ENCODE measurements at places on chromosomes 3 and 15. TPM values are rescaled to one million over a fixed set of nuclear protein-coding genes. Genes with fewer than 3 reads are reported as not detected.

Gene PATL2
- total RNA-seq: 0.74 TPM

Gene A4GNT
- not detected for total RNA-seq

Gene RPUSD3
- 23.3 TPM for total RNA-seq

Gene TEX9
- total RNA-seq: 0.79 TPM

DNA sequence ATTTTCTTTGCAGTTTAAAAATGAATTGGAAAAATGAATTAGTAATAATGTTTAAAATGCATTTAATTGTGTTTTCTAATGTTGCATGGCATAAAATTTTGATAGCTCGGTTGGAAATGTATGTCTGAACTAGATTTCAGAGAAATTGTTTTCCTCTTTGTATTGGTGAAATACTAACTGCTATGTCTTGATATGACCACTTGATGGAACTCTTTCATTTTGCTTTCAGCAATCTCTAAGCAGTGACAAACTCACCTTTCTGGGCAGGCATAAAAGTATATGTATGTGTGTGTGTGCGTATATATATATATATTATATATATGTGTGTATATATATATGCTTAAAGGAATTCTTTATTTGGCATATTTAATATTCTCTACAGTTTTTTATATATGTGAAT lies 239.3 kb upstream of the ZNF717 start:
- no peak for DNase-seq

DNA sequence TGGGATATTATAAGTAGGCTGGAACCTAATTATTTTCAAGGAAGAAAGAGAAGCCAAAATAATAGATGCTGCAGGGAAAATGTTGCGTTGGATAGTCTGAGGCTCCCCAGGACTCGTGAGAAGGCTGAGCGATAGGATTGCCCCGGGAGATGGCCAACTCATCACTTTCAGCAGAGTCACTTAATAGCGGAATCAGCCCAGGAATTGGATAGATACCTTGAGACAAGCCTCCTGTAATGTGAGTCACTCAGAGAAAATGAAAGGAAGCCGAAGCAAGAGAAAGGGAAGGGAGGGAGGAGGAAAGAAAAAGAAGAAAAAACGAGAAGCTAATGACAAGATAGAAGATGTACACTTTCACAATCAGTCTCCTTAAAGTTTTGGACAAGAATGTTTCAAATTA lies 94.3 kb downstream of the SQOR start:
- DNase-seq: no peak

GRCh38 chr3:157938154-157938779 lies 168.0 kb downstream of the SHOX2 start:
- no peak for DNase-seq

GRCh38 chr15:89196994-89197393 lies 24.4 kb downstream of the RLBP1 start:
- no peak for DNase-seq

GRCh38 chr3:62173939-62174515 lies 199.3 kb downstream of the FEZF2 start:
- DNase-seq: no peak

DNA sequence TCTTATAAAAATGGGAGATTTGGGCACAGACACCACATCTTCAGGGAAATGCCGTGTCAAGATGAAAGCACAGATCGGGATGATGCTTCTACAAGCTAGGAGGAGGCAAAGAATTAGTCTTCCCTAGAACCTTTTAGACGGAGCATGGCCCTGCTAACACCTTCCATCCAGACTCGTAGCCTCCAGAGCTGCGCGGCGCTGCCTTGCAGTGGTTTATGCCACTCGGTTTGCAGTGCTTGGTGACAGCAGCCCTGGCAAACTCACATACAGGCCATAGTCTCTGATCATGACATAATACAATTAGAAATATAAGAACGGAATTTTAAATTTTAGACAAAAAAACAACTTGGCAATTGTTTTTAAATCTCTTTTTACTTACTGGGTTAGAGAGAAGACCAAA lies 37.1 kb upstream of the SLC41A3 start:
- DNase-seq: no peak

- no peak for DNase-seq
Measured at GRCh38 chr15:26634319-26634718, 138.5 kb downstream of the GABRB3 start.

DNA sequence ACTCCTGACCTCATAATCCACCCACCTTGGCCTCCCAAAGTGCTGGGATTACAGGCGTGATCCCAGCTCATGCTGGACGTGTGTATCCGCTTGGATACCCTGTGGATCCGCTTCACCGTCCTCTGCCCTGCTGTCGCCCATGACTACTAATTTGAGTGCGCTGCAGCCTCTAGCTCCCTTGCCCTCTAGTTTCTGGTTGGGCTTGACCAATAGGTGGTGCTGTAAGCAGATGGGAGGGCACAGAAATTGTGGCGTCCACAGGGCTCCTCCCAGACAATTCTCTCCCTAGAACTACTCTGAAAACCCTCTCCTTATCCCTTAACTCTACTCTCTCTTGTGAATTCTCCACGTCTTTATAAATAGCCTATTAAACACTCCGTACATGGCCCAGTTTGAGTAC lies 36.2 kb downstream of the ZPLD1 start:
- no peak for DNase-seq

GRCh38 chr15:48644827-48645557 lies 517 bp downstream of the FBN1 start:
- DNase-seq: peak; percentile 57

DNA sequence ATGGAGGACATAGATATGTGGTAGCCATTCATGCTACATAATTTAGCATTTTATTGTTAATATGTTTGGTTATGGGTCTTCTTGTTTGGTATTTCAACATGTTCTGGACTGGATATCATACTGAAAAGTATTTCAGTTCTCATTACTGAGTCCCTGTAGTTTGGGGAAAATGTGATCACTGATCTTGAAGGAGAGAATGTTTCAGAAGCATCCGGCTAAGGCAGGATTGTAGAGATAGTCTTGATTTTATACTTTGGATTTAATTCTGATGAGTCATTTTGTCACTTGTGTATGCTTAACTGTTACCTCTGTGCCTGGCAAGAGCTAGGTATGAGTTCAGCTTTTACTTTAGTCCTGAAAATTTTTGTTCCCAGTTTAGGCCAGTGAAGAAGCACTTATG lies 7.1 kb downstream of the CHD2 start:
- DNase-seq: no peak

DNA sequence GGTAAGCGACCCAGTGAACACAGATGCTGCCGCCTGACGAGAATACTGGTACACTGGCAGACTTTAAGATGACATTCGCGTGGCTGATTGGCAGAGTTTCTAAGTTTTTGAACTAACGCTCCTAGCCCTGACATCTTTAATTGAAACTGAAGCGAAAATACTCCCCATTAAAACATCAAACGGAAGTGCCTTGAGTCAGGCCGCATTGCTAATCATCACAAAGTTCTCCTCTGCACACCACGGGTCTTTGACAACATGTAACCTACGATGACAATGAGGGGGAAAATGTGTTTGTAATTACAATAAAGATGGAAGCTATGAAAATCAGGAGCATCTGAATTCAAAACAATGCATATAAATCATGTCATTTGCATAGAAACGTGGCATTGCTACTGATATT lies 44.5 kb downstream of the ATP13A4 start:
- DNase-seq: no peak

DNA sequence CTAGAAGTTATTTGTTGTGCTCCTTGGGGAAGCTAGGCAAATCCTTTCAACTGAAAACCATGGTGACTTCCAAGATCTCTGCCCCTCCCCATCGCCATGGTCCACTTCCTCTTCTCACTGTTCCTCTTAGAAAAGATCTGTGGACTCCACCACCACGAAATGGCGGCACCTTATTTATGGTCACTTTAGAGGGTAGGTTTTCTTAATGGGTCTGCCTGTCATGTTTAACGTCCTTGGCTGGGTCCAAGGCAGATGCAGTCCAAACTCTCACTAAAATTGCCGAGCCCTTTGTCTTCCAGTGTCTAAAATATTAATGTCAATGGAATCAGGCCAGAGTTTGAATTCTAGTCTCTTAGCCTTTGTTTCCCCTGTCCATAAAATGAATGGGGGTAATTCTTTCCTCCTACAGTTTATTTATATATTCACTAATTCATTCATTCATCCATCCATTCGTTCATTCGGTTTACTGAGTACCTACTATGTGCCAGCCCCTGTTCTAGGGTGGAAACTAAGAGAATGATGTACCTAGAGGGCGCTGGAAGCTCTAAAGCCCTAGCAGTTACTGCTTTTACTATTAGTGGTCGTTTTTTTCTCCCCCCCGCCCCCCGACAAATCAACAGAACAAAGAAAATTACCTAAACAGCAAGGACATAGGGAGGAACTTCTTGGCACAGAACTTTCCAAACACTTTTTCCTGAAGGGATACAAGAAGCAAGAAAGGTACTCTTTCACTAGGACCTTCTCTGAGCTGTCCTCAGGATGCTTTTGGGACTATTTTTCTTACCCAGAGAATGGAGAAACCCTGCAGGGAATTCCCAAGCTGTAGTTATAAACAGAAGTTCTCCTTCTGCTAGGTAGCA lies 657 bp downstream of the PATL2 start:
- no peak for DNase-seq

- DNase-seq: no peak
Measured at GRCh38 chr3:44987332-44987731, 11.3 kb downstream of the EXOSC7 start.

DNA sequence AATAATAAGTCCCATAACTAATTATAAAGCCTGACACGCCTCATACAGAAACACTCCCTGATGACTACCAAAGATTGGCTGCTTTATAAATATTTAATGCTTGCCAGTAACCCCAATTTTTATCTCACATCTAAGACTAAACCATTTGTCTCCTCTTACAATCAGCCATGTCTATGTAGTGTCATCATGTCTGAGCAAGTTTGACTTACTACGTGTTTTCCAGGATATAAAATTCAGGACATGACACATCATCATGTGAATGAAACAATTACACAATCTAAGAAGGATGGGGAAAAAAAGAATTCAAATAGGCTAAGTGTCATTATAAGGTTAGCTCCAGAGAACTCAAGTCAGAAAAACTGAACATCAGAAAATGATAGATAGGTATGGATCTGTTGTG lies 208.7 kb downstream of the MECOM start:
- no peak for DNase-seq

DNA sequence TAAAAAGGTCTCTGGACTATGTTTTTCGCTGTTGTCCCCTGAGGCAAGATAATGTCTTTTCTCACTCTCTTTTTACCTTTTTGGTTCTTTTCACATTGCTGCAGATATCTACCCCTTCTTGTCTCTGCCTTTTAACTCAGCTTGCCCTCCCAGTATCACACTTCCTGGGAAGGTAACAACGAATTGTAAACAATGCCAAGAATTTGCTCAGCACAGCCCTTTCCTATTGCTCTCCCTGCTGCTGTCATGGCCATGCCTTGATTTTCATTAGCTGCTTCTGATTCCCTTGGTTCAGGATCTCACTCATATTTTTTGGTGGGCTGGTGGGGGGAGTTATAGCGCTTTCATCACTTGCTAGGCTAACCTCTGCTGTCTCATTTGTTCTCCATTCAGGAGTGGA lies 123.1 kb upstream of the DPH6 start:
- DNase-seq: no peak

DNA sequence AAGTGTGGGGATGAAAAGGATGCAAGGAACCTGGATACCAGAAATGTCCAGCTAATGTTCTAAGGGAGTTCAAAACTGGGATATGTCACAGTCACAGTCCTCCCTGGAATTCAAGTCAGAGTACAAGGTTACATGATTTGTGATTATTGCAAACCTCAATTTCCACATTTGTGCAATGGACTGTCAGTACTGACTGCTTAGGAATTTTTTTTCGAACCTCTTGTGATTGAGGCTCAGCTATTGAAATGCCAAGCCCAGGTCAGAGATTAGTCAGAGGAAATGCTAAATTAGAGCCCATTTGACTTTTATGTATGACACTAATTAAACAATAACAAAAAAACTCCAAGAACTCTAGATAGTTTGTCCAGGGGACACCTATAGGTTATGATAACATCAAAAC lies 210.2 kb downstream of the THSD4 start:
- no peak for DNase-seq

GRCh38 chr3:3551981-3552380 lies 247.2 kb upstream of the LRRN1 start:
- DNase-seq: no peak

- DNase-seq: peak; percentile 24
Measured at GRCh38 chr3:49257187-49257586, 19.8 kb downstream of the C3orf62 start.

GRCh38 chr15:67573194-67573593 lies 30.7 kb downstream of the MAP2K5 start:
- DNase-seq: no peak

DNA sequence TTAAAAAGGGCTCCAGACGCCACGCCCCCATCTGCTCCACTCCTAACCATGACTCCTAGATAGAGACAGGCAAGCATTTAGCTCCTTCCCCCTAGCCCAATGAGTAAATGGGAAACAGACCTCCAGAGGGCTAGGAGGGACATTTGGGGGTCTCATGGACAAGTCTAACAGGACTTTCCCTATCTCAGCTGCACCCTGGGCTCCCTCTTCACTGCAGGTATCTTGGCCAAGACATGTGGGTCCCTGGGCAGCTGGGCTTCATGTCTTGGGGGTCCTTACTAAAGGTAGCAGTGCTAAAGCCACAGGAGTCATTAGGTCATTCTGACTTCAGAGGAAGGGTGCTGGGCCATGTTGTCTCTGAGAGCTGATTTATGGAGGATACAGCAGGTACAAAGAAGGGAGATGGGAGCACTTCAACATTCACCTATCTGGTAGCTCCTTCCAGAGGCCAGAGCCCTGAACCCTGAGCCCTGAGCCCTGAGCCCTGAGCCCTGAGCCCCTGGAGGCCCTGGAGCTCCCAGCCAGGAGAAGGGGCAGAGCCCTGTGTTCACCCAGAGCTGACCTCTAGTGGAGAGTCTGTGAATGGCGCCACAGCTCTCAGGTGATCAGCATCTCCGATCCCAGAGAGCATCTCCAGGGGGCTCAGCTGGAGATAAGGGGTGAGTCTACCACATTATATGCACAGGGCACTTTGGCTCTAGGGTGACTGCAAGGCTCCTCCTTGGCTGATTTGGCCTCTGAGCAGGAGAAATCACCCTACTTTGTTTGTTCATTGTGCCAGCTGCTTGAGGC lies 40.1 kb upstream of the EPHB1 start:
- peak; percentile 51 for DNase-seq

DNA sequence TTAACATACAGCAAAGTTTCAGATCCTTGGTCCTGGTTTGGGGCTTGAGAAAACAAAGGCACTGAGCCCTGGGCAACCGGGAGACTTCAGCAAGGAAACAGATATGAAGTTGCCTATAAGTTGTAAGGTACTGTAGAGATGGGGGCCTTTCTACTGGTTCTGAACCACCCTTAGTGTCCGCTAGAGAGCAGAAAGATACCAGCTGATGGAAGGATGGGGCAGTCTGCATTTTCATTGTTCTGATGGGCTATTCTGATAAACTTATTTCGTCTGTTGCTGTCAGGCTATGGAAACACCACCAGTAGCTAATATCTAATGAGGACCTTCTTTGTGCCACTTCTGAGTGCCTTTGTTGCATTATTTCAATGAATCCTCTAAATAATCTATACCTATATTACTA lies 38.7 kb downstream of the FGD5 start:
- no peak for DNase-seq

DNA sequence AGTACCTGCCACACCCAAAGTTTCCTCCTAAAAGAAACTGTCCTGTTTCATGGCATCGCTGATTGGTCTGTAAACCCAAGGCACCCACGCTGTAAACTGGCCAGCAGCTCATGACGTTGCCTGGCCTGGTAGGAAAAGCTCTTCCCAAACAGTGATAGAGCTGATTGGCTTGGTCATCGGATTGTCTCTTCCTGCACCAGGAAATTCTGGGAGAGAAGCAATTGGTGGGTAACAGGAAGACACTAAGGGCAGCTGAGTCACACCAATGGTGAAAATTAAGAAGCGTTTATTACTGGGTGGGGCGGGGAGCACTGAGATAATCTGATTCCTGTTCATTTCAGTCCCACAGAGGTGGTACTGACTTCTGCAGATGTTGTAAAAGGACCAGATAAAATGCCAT lies 31.0 kb downstream of the KLHL6 start:
- DNase-seq: no peak

Data from right lobe of liver (tissue), 6 donors.